ENCODE measurements at places on chromosomes 5 and 9.

DNA sequence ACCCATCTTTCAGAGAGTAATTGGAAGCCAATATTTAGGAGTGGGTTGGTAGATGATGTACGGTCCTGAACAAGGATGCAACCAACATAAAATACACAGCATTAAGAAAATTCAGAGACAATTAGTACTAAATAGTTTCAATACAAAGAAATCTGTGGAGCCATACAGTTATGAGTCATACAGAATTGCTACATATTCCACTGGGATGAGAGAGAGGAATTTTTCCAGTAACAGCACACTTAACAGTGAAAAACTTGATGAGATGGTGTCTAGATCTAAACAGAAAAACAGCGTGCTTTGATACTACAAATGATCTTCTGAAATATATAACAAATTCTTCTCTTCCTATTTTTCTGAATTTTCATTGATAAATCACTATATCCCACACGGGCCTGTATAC, 1999.3 kb upstream of the CDH9 start:
- DNase-seq, result no peak

DNA sequence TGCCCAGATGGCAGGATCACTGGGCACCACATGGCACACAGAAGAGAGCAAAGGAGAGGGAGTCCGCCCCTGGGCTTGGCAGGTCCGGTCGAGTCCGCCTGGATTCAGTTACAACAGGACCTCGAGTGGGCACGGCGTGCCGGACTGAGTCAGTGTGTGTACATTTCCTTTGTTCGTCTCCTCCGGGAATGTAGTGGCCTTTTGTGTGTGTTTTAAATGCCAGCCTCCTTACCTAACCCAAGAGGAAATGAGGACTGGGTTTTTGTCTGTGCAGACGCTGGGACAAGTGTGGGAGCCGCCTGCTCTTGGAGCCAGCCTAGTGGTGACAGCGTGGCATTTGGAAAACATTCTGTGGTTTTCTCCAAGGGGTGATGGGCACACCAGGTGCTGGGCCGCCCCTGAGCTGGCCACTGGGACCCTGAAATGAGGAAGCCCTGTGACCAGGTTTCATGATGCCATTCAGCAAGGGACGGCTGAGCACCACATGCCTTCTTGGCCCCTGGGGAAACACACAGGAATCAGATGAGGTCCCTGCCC, 9.6 kb downstream of the NEK6 start:
- DNase-seq, result no peak

- no peak for DNase-seq
Observed at GRCh38 chr5:140481758-140482157, 65.7 kb upstream of the EIF4EBP3 start.

DNA sequence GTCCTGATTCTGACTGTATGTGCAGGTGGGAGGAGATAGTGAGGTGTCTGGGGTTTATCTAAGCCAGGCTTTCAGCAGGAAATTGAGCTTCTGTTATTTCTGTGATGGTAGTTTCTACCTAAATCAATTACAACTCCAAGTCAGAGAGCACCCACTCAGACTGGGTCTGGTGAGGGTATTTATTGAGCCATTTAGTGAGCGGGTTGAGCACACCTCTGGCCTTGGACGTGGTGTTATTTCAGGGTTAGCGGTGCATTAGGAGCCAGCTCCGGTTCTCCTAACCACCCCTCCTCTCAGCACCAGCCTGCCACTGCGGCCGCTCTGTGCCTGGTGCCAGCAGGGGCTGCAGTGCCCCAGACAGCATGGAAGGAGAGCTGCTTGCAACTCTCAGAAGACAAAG, 238.9 kb downstream of the CACNA1B start:
- DNase-seq, result no peak

- no peak for DNase-seq
Observed at GRCh38 chr9:136665704-136666371, 3.1 kb downstream of the EGFL7 start.

DNA sequence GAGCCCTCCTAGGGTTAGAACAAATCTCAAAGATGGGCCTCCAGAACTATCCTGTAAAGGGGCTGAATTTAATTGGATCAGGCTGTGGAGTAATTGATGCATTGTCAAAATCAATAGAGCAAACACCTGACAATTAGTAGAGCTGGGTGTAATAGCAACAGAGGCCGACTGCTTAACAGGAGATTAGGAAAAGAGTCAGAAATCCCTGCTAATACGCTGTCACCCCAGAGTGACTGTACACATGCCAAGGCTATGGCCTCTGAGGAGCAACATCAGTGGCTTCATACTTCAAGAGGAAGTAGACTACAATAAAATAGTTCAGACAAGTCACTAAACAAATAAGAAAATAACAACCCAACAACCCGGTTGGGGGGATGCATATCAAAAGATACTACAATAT, 18.7 kb upstream of the GRPEL2 start:
- no peak for DNase-seq

DNA sequence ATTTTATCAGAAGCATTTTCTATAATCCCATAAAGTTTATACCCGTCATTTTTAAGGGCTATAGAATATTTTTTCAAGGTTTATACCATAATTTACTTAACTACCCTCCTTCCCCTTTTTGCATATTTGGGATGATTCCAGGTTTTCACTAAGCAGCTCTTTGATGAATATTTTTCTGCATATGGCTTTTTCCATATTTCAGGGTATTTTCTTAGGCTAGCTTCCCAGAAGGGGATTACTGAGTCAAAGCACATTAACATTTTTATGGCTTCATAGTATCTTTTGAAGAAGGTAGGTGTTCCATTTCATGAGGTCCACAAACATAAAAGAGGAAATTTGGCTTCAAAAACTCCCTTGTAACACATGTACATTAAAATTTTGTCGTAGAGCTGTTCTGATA, 14.6 kb upstream of the COL15A1 start:
- no peak for DNase-seq

- DNase-seq, result no peak
Observed at GRCh38 chr5:167608390-167609272, 682.8 kb upstream of the WWC1 start.

DNA sequence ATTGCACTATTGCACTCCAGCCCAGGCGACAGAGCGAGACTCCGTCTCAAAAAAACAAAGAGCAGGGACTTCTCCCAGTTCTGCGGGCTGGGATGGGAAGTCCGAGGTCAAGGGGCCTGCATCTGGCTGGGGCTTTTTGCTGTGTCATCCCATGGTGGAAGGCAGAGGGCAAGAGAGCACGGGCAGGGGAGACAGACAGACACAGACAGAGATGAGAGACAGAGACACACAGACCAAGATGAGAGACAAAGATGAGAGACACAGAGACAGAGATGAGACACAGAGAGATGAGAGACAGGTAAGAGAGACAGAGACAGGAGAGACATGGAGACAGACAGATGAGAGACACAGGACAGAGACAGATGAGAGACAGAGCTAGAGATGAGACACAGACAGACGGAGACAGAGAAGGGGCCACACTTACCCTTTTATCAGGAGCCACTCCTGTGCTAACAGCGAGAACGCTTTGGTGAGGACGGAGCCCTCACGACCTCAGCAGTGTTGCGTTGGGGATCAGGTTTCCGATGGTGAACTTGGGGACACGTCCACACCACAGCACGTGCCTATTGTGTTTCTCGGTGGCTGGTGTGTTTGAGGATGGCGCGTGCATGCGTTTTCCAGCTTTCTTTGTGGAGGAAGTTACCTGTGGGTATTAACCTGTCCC, 8.9 kb upstream of the TOR4A start:
- DNase-seq, result no peak

DNA sequence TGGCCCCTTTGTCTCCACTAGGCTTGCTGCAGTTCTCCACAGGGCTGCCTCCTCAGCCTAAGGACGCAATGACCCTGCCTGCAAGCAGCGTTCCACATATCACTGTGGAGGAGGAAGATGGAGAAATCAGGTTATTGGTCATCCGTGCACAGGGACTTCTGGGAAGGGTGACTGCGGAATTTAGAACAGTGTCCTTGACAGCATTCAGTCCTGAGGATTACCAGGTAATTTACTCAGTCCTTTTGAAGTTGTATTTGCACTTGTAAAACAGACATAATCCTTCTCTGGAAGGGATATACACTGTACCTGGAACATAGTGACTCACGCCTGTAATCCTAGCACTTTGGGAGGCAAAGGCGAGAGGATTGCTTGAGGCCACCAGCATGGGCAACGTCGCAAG, 116.6 kb downstream of the ADGRV1 start:
- no peak for DNase-seq

- DNase-seq, result no peak
Observed at GRCh38 chr5:72584466-72584865, 77.3 kb upstream of the ZNF366 start.

DNA sequence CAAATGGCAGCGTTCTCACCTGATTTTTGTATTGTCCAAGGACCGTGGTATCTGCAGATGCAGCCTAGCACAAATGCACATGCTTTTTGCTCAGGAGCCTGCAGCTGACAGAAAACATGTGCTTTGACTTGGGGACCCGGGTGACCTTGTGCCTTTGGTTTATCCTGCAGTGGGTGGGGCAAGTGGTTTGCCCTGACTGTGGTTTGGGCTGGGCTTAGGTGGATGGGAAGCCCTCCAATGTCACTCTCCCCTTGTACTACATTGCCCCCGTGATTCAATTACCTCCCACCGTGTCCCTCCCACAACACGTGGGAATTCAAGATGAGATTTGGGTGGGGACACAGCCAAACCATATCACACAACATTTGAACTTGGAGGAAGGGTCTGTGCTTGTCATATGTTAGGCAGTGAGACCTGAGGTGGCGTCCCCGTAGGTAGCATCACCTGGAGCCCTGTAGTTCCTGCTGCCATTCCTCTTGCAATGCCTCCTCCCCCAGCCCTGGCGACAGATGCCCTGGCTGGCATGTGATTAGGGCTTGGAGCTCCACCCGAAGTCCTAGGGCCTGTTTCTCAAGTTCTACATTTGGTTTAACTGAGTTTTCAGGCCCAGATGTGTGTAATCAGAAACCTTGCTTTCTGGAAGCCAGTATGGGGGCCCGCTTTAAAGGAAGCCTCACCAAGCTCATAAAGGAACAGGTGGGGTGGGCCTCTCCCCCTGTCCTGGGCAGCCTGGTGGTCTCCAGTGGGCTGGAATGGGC, 2.1 kb downstream of the ANKRD33B start:
- no peak for DNase-seq

DNA sequence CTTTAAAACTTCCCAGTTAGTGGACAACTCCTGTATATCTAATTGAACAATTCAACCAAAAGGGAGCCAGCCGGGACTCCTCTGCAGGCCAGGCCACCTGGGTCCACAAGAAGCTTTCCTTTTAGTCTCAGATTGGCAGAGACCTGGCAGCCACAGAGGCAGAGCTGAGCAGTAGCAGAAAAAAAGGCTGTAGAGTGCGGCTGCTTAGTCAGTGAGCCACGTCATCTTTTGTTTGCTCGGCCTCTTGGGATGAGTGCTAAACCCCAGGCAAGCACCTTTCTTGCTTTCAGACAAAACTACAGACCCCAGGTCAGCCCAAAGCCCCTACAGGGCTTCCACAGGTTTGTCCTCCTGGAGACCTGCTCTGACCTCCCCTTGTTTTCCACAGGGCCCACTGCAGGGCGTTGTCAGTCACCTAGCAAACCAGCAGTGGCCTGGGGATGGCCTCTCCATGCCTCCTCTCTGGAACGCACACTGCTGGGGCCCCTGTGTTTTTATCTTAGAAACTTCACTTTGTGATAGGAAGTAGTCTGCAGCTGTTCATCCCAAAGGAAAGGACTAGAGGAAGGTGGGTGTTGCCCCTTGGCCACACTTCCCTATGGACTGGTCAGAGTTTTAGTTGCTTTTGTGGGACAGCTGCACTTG, 49.9 kb downstream of the SHB start:
- no peak for DNase-seq

- DNase-seq, result no peak
Observed at GRCh38 chr9:84839541-84839940, 170.0 kb downstream of the NTRK2 start.

- DNase-seq, result no peak
Observed at GRCh38 chr9:98410185-98410697, 154.8 kb upstream of the TBC1D2 start.

- no peak for DNase-seq
Observed at GRCh38 chr5:134120386-134121138, 6.1 kb downstream of the TCF7 start.

DNA sequence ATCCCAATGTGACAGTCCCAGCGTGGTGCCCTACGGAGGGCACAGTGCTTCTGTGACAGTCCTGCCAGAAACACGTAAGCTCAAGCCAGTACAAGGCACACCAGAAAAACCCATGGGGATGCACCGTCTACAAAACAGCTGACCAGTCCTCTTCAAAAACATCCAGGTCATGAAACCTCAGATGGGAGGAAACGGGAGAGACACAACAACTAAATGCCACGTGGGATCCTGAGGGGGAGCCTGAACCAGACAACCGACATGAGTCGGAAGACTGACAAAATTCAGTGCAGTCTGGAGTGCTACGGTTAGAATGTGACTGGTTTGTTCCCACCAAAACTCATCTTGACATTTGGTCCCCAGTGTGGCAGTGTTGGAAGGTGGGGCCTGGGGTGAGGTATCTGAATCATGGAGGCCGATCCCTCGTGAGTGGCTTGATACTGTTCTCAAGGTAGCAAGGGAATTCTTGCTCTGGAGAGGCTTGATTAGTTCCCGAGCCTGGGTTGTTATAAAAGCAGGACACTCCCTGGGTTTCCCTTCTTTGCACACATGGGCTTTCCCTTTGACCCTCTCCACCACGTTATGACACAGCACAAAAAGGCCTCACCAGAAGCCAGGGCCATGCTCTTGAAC, 55.4 kb downstream of the ADAMTS2 start:
- DNase-seq, result no peak

- DNase-seq, result no peak
Observed at GRCh38 chr9:102428305-102428704, 566.8 kb upstream of the CYLC2 start.

DNA sequence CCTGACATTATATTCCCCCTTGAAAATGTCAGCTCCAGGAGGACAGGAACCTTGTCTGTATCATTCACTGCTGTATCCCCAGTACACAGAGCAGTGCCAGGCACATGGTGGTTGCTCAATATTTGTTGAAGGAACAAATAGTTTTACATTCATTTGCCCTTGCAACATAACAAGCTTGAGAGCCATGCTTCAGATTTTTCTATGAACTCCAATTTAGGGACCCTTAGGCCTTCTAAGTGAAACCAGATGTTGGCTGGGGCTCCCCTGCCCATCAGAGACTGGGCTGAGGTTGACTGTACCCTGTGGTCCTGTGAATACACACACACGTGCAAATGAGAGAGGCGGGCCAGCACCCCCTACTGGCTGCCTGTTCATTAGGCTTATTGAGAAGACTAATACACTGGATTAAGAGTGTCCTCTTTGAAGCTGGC, 214.9 kb upstream of the WWC1 start:
- no peak for DNase-seq

GRCh38 chr5:175797521-175798038, 73.8 kb upstream of the CPLX2 start:
- no peak for DNase-seq

- DNase-seq, result no peak
Observed at GRCh38 chr5:171966270-171966669, 40.2 kb downstream of the FBXW11 start.

GRCh38 chr5:146721073-146721815, 157.3 kb downstream of the PPP2R2B start:
- DNase-seq, result no peak

DNA sequence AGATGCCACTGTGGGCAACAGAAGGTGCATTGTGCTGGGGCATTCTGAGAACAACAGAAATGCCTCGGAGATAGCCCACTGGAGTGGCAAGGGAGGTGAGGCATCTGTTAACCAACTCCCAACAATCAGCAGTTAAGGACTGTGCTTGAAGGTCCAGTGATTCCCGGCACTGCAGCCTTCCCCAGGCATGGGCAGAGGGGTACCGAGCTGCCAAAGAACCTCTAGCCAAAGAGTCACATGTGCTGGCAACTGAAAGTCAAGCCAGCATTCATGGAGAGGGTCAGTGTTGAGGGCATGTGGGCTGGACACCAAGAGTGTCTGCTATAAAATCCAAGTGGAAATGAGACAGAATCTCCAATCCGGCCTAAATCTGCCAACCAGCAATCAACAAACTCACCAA, 149.6 kb downstream of the ASTN2 start:
- DNase-seq, result no peak

All from cortex of kidney (tissue), 1 donor.